ENCODE measurements at places on chromosomes 6 and 20. TPM values are rescaled to one million over a fixed set of nuclear protein-coding genes. Genes with fewer than 3 reads are reported as not detected.

IL17F gene
- total RNA-seq: not detected

PRICKLE4 gene
- total RNA-seq: 0.34 TPM

SLC13A3 gene
- 1.1 TPM for total RNA-seq

PDE7B gene
- 0.48 TPM for total RNA-seq

SOX4 gene
- 10.9 TPM for total RNA-seq

DDAH2 gene
- 67.7 TPM for total RNA-seq

PFDN4 gene
- total RNA-seq: 41.2 TPM

DNA sequence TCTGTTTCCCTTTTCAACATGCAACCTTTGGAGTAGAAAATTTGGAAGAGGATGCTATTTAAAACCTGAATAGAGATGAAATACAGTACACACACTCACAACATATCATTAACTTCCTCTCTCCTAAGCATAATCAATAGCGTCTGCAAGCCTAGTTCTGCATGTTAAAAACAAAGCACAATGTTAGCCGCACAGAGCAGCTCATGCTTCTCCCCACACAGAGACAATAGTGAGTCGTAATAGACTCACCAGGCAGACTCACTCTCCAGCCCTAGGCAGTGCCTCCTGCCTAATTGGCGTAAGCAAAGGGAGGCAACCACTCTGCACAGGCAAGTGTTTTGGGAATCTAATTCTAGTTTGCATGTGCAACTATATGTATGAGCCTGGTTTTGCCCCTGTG, 45.8 kb upstream of the ARID1B start:
- no peak overlapping the region for H3K27ac ChIP-seq
- no peak overlapping the region for H3K4me3 ChIP-seq
- no peaks in the 10 kb centered on the region for H3K36me3 ChIP-seq
- no peaks in the 10 kb centered on the region for H3K27me3 ChIP-seq
- H3K4me1 ChIP-seq: no peaks in the 10 kb centered on the region

GRCh38 chr20:62918147-62918546, 8.2 kb downstream of the DIDO1 start:
- H3K27me3 ChIP-seq: no peaks in the 10 kb centered on the region
- H3K27ac ChIP-seq: no peak overlapping the region
- DNase-seq: no peak

DNA sequence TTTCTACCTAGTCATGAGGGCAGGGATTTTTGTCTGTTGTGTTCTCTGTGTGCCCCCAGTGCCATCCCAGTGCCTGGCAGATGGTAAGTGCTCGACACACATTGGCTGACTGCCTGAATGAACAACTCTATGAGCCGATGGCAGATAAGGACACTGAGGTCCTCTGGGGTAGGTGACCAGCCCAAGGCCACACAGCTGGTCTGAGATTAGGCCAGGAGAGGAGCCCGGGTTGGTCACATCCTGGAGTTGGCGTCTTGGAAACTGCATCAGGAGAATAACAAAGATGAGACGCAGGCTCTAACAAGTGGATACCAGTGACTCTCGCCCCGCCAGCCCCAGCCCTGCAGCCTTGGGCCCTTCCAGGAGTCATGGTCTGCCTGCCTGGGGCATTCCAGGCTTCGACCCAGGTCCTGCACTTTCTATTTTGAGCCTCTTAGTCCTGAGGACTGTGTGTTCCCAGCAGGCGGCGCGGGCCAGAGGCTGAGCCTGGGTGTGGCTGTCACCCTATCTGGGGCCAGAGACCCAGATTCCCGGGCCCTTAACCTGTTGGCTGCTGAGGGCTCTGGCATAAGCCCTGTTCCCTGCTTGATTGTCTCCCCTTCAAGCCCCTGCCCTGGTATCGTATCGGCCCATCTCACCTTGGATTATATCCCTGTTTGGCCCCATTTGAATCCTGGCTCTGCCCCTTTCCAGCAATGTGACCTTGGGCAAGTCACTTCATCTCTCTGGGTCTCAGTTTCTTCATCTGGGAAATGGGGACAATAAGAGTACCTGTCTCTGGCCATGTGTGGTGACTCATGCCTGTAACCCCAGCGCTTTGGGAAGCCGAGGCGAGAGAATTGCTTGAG, 88.3 kb downstream of the CEBPB start:
- peaks cover 48% of the 10 kb centered on the region for H3K4me1 ChIP-seq
- DNase-seq: peak; percentile 72
- H3K4me3 ChIP-seq: no peak overlapping the region
- H3K27ac ChIP-seq: peak overlapping the region; percentile 63
- no peaks in the 10 kb centered on the region for H3K36me3 ChIP-seq

GRCh38 chr20:4896971-4897497, 104.3 kb downstream of the SLC23A2 start:
- DNase-seq: no peak
- H3K27me3 ChIP-seq: no peaks in the 10 kb centered on the region
- H3K4me1 ChIP-seq: peaks cover 21% of the 10 kb centered on the region
- H3K27ac ChIP-seq: no peak overlapping the region

Data from suprapubic skin (tissue), 4 donors.